Psoas muscle (tissue), 8 donors: ENCODE measurements at places on chromosomes 4 and X.

DNA sequence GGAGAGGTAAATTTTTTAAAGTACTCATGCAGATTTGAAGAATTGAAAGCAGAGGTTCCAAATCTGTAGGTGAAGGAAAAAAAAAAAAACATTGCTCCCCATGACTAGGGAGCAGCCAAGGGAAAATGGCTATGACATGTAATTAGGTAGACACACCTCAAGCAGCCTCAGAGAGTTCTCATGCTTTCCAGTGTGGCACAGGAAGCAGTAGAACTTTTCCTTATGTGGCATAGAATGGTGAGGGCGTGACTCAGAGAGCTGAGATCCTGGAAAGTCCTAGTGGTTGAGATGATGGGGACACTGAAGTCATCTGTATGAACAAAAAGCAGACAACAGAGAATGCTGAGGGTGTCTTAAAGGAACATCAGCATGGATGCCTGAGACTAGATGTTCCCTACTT, 148.6 kb upstream of the NWD2 start:
- no peak for DNase-seq

GRCh38 chr4:186500721-186501304, 54.6 kb downstream of the MTNR1A start:
- no peak for DNase-seq

DNA sequence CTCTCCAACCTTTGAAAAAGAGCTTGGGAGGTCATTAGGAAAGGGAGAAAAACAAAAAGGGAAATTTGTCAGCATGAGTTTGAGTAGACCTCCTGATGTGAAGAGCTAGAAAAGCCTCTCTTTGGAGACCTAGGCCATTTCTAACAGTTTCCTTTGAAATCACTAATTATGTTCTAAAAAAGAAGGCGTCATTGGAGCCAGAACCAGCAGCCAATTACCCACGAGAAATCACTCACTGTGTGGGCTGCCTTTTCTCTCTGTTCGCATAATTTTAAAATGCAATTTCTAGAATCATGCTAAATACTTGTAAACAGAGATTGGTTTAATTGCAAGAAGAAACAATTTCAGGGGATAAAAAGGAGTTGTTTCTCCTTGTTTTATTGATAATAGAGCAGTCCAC, 246.3 kb upstream of the GATB start:
- DNase-seq, result no peak

GRCh38 chrX:15107367-15107988, 162.4 kb downstream of the ASB9 start:
- DNase-seq, result no peak
